Muscle of back (tissue), 13 donors: ENCODE measurements at places on chromosomes 16 and 17.

DNA sequence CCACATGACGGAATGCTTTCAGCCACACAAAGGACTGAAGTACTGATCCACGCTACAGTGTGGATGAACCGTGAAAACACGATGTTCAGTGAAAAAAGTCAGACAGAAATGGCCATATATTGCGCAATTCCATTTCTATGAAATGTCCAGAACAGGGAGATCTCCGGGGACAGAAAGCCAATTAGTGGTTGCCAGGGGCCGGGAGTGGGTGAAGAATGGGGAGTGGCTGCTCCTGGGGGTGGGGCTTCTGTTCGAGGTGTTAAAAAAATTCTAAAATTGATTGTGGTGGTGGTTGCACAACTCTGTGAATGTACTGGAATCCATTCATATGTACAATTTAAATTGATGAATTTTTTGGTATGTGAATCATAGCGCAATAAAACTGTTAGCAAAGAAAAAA is 154.8 kb upstream of the HSBP1 start:
- DNase-seq, result no peak

- no peak for DNase-seq
These were observed 6.4 kb upstream of the DCAF7 start for GRCh38 chr17:63543822-63544420.

DNA sequence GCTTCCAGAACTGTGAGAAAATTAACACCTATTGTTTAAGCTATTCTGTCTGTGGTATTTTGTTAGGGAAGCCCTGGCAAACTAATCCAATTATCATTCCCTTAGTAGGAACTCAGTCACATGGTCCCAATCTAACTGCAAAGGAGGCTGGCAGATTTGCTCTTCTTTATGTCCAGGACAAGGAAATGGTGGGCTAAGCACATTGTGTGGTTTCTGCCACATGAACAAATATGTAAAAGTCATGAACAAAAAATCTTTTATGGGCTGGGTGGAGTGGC is 278.6 kb upstream of the RPL38 start:
- DNase-seq, result no peak

DNA sequence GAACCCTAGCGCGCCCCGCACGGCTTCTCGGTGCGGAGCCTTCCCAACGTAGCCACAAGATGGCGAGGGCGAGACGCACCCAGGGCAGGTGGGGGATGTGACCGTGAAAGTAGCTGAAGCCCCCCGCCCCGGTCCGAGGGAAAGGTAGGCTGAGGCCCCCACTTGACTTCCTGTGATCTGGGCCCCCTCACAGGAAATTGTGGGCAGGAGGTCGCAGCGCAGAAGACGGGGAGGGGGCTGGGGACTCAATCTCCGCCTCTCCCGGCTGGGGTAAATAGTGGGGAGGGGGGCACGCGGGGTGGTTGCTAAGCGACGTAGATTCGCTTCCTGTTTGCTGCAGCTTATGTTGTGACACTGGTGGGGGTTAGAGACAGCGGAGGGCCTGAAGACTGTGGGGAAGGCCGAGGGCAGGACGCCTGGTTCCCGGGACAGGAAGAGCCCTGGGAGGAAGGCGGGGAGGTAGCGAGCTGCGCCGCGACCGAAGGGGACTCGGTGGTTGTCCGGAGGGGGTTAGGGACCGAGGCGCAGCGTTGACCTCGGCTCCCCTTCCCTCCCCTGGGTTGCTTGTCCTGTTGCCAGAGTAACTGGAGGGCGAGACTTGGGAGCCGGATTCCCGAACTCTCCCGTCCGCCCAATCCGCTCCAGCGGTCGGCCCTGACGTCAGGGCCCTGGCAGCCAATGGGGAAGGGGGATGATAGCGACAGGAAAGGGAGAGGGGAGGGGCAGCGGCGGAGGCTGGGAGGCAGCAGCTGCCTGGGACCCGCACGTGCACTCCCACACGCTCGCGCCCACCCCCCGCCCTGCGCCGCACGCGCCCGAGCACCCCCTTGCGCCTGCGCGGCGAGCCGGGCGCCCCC is 1.2 kb downstream of the KDM6B start:
- DNase-seq, result peak; percentile 100

GRCh38 chr16:26491101-26491670 is 575.5 kb upstream of the C16orf82 start:
- no peak for DNase-seq

DNA sequence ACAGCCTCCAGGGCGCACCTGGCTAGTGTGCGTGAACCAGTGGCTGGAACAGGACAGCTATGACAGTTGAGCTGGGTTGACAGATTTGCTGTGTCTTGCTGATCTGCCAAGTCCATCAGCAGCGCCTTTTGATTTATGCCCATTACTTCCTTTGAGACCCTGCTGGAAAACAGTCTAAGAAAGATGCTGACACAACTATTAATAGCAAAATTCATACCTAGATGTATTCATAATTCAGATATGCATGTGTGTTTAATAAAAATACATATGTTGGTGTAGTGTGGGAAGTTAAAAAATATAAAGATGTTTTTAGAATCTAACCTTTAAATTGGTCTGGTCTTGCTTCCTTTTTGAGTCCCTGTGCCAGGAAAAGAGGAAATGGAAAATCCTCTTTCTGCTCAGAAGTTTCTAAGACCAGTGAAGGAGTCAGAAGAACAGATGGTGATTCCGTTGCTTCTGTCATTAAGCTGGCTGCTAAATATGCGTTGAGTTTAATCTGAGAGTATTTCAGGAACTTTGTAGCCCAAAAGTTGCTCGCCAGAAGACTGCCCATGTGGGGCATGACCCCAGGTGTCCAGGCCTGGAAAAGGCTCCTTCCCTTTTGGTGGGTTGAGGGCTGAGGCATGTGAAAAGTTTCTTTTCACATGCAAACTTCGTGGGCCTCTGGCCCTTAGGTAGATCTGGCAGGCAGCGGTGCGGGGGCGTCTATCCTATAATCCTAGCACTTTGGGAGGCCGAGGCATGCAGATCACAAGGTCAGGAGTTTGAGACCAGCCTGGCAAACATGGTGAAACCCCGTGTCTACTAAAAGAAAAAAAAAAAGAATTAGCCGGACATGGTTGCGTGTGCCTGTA is 40.0 kb upstream of the ENDOV start:
- peak; percentile 67 for DNase-seq

DNA sequence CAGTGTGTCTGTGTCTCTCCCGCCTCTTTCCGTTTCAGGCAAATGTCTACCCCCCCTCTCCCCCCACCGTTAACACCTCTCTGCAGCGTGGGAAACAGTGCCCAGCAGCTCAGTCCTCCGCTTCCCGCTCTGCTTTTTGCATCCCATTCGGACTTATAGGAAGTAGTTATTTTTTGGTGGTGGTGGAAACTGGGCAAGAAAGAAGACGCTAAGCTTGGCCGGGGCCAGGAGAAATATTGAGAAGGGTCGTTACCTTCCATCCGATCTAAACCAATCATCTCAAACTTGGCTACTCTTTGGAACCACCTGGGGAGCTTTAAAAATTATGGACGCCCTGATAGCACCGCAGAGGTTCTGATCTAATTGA is 499 bp upstream of the HLF start:
- no peak for DNase-seq

DNA sequence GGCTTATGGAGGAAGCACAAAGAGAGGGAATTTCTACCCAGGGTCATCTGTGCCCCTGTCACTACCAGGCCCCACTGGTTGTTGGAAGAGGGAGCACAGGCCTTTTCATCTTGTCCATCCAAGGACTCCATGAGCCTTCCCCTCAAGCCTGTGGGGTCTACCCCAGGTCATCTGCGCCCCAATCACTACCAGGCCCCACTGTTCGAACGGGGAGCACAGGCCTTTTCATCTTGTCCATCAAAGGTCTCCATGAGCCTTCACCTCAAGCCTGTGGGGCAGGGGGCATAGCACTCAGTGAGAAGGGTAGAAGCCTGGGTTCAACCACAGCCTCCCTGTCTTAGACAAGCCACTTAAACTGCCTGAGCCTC is 101.5 kb upstream of the CDH5 start:
- no peak for DNase-seq

DNA sequence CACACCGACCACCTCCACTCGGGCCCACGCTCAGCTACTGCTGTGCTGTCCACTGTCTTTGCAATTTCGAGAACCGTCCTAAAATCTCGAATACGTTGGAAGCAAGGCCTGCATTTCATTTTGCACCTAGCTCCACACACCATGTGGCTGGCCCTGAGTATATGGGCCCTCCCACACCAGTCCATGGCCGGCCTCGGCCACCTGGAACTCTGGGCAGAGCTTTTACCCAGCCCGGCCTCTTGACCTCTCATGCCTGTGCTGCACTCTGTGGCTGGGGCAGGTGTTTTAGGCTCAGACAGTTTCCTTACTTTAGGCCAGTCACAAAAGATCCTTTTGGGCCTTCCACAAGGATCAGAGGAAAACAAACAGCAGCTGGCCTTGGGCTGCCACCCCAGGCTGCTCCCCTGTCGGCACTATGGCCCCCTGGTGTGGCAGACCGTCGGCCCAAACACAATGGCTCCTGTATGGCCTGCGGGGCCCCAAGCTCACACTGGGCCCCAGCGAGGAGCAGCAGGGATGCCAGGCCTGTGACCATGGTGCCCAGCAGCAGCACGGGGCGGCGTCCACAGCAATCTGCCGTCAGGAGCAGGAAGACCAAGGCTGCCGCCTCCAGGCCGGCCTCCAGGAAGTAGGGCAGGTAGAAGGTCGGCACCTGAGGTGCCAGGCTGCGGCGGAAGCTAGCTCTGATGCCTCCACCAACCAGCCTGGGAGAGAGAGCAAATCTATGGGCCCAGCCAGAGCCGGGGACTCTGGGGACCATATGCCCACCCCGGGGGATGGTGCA is 2.5 kb downstream of the SLC22A31 start:
- no peak for DNase-seq

DNA sequence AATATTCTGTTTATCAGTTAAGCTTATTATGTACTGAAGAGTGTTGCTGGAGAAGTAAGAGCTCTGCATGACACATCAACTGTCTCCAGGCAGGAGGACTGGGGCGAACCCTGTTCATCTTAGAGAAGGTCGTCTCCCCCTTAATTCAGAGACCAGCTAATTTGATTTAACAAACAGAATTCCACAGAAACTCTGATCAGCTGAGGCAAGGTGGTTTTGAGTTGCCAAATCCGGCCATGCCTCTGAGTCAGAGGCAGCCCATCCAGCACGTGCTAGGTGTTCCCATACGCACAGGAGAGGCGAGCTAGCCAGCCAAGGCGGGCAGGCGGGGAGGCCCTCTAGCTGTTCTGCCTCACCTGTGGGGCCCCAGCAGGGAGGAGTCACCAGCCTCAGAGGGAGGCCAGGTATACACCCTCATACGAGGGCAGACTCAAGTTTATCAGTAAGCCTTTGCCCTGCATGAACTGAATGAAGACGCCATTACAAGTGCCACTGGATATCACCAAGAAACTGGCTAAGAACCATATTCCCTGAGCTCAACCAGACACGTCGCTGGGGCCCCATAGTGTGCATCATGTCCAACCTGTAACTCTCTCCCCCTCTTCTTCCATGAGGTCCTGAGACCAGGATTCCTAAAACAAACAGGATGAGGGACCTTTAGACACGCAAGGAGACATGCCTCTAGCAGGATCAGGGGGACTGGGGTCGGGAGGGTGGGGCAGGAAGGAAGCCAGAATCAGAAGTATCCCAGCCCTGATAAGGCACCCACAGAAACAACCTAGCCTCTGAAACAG is 25.7 kb downstream of the STAT5A start:
- DNase-seq, result no peak

GRCh38 chr17:47227862-47228261 is 18.7 kb downstream of the MYL4 start:
- no peak for DNase-seq

- DNase-seq, result no peak
These were observed 195.8 kb downstream of the CDRT15L2 start for GRCh38 chr17:20775331-20775730.

GRCh38 chr16:29306943-29307597 is 99.4 kb downstream of the NPIPB11 start:
- no peak for DNase-seq

DNA sequence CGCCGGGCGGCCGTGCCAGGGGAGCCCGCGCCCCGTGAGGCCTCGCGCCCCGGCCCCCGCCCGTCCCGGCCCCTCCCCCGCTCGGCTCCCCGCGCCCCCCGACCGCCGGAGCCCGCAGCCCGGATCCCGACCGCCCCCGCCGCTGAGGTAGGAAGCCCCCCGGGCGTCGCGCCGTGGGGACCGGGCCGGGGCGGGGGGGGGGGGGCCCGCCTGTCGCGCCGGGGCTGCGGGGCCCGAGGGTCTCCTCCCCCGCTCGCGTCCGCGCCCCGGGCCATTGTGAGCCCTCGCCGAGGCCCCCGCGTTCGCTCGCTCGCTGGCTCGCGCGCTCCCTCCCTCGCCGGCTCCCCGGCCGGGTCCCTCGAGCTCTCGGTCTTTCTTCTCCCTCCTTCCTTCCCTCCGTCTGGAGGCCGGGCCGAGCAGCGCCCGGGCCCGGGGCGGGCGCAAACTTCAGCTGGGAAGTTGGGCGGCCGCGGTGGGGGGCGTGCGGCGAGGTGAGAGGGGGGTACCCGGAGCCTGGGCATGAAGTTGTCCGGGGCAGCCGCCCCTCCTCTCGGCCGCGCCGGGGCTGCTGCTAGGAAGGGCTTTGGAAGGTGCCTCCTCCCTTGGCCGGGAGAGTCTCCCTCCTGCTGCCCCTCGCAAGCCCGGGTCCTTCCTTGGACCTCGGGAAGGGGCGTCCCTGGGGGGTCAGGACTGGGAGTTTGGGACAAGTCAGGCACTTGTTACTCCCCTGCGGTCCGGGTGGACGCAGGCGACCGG is 419 bp downstream of the GLIS2 start:
- DNase-seq, result no peak

DNA sequence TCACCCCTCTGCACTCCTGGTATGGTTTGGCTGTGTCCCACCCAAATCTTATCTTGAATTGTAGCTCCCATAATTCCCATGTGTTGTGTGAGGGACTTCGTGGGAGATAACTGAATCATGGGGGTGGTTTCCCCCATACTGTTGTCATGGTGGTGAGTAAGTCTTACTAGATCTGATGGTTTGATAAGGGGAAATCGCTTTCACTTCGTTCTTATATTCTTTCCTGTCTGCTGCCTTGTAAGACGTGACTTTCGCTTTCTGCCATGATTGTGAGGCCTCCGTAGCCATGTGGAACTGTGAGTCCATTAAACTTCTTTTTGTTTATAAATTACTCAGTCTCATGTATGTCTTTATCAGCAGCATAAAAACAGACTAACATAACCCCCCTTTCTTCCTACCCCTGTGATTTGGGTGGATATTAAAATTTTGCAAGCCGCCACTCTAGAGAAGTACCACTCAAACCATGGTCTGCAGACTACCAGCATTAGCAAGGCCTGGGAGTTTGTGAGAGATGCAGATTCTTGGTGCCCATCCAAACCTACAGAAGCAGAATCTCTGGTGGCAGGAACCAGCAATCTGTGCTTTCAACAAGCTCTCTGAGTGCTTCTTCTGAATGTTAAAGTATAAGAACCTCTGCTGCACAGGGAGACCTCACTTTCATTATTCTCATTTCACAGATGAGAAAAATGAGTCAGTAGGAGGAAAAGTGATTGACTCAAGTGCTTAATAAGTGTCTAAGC is 999.5 kb upstream of the EEF2KMT start:
- DNase-seq, result no peak

- DNase-seq, result peak; percentile 56
These were observed 16.1 kb downstream of the G6PC3 start for GRCh38 chr17:44086364-44087311.

- no peak for DNase-seq
These were observed 991 bp upstream of the MYH10 start for GRCh38 chr17:8631554-8631877.
